ENCODE measurements at places on chromosomes 3 and 15.

- no peak overlapping the region for H3K27ac ChIP-seq
- H3K4me3 ChIP-seq, result no peak overlapping the region
- H3K4me1 ChIP-seq, result no peaks in the 10 kb centered on the region
These were observed 45.3 kb downstream of the OSTN start for GRCh38 chr3:191244242-191244867.

GRCh38 chr15:72782274-72783003 lies 1.1 kb downstream of the ADPGK start:
- H3K36me3 ChIP-seq, result no peaks in the 10 kb centered on the region
- H3K27me3 ChIP-seq, result no peaks in the 10 kb centered on the region
- peaks cover 17% of the 10 kb centered on the region for H3K4me1 ChIP-seq

DNA sequence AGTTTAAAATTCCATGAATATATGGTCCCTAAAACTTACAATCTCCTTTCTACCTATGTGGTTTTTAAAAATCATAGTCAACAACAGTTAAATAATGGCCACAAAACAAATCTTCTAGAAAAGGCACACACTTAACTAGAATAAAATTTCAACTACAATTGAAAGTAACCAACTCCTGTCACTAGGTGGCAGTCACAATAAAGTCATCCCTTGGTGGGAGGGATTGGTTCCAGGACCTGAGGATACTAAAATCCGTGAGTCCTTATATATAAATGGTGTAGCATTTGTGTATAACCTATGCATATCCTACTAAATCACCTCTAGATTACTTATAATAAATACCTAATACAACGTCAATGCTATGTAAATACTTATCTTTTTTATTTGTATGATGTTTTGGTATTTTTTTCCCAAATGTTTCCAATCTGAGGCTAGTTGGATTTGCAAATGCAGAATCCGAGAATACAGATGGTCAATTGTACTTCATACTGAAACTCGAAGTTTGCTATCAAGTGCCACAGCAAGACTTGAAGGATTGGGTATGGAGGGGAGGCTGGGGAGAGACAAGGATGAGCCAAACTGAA lies 172.6 kb downstream of the FMN1 start:
- no peaks in the 10 kb centered on the region for H3K36me3 ChIP-seq
- no peaks in the 10 kb centered on the region for H3K27me3 ChIP-seq
- no peak overlapping the region for H3K4me3 ChIP-seq
- H3K27ac ChIP-seq, result peak overlapping the region; percentile 11
- no peak for DNase-seq

DNA sequence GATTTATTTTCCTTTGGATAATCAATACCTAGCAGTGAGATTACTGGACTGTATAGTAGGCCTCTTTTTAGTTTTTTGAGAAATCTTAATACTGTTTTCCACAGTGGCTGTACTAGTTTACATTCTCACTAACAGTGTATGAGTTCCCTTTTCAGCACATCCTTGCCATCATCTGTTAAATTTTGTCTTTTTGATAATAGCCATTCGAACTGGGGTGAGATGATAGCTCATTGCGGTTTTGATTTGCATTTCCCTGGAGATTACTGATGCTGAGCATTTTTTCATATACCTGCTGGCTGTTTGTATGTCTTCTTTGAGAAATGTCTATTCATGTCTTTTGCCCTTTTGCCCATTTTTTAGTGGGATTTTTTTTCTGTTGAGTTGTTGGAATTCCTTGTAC lies 210.8 kb downstream of the CGGBP1 start:
- H3K36me3 ChIP-seq, result no peaks in the 10 kb centered on the region
- DNase-seq, result no peak
- H3K4me1 ChIP-seq, result no peaks in the 10 kb centered on the region
- H3K4me3 ChIP-seq, result no peak overlapping the region
- H3K27me3 ChIP-seq, result no peaks in the 10 kb centered on the region
- H3K27ac ChIP-seq, result no peak overlapping the region

DNA sequence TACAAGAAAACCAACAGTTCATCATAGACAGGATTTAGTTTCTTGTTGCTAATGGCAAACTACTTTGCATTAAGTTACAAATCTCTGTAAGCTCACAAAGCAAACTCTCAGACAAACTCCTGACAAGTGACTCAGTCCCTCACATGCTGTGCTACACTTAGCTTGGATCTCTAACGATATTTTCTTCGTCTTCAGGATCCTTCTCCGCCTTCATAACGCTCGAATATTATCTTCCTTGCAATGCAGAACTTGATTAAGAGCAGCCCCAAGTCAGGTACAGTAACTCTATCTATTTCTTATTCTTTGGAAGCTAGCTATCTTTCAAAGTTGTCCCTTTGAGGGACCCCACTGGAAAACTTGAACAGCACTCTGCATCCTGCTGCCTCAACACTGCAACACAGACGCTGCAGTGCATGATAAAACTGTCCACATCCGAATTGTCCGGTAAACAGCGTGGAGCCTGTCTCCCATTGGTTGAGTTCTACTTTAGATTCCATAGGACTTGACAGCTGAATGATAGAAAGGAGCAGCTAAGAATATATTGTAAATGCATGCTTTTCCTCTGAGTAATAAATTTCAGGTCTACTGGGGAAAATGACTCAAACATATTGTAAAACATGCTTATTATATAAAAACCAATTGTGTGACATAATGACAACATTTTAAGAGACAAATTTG lies 61.3 kb downstream of the UACA start:
- H3K27ac ChIP-seq, result peak overlapping the region; percentile 86
- peaks cover 47% of the 10 kb centered on the region for H3K4me1 ChIP-seq
- no peak for DNase-seq
- no peaks in the 10 kb centered on the region for H3K36me3 ChIP-seq
- H3K27me3 ChIP-seq, result no peaks in the 10 kb centered on the region

- H3K4me1 ChIP-seq, result no peaks in the 10 kb centered on the region
- no peak overlapping the region for H3K4me3 ChIP-seq
- H3K27ac ChIP-seq, result no peak overlapping the region
- DNase-seq, result no peak
- no peaks in the 10 kb centered on the region for H3K36me3 ChIP-seq
- no peaks in the 10 kb centered on the region for H3K27me3 ChIP-seq
These were observed 350.5 kb upstream of the ICE2 start for GRCh38 chr15:60829416-60829815.

- no peak for DNase-seq
- no peaks in the 10 kb centered on the region for H3K4me1 ChIP-seq
- no peaks in the 10 kb centered on the region for H3K27me3 ChIP-seq
These were observed 27.6 kb downstream of the CPOX start for GRCh38 chr3:98565843-98566242.

DNA sequence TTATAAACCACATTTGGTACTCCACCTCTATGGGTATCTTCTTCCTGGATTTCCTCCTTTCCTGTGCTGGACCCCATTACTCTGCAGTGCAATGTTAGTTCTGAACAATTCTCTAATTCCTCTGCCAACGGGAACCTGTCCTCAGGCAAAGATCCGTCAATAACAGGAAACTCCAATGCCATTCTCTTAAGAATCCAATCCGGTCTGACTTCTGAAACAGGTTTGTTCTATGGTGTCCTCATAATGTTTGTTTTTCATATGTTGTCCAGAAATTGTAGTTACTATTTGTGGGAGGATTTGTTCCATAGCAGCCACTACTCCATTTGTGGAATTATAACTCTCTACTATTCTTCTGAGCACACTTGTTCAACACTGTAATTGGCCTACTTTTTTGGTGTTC lies 112.7 kb downstream of the TBL1XR1 start:
- H3K27ac ChIP-seq, result no peak overlapping the region
- no peaks in the 10 kb centered on the region for H3K27me3 ChIP-seq
- DNase-seq, result no peak
- no peak overlapping the region for H3K4me3 ChIP-seq
- H3K4me1 ChIP-seq, result peaks cover 52% of the 10 kb centered on the region
- H3K36me3 ChIP-seq, result no peaks in the 10 kb centered on the region

DNA sequence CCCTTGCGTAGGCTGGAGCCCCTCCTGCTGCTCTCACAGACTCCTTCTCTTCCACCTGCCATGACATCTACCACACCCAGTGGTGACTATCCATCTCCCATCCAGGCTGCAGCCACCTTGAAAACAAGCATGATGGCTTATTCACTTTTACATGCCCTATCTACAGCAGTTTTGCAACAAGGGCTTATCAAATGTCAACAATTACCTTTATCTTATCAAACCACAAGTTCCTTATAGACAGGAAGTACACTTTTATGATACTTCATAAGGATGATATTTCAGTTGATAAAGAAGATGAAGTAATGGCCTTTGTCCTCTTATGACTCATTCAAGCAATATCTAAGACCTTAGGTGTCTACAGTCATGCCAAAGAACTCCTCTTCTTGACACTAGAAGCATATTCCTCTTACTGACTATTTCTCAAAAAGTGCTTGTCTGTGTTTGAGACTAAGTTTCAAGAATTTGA lies 125.3 kb upstream of the SPRED1 start:
- no peak overlapping the region for H3K27ac ChIP-seq
- no peak overlapping the region for H3K4me3 ChIP-seq
- H3K4me1 ChIP-seq, result peaks cover 13% of the 10 kb centered on the region
- H3K36me3 ChIP-seq, result no peaks in the 10 kb centered on the region
- no peak for DNase-seq

DNA sequence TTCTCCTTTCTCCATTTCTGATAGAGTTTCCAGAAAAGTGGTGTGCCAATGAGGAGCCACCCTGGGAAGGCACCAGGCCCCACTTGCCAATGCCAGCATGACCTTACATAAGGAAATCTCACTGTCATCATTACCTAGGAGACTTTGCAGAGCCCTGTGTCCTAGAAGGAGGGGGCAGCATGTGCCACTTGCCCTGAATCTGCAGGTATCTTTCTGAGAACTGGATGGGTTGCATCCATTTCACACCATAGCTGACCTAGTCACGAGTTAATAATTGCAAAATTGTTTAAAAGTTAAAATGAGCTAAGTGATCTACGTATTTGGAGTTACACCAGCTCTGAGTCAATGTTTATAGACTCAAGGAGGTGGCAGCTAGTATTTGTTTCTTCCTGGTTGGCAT lies 14.3 kb downstream of the CA12 start:
- H3K36me3 ChIP-seq, result no peaks in the 10 kb centered on the region
- peaks cover 5% of the 10 kb centered on the region for H3K4me1 ChIP-seq
- H3K27ac ChIP-seq, result peak overlapping the region; percentile 0
- H3K4me3 ChIP-seq, result no peak overlapping the region
- H3K27me3 ChIP-seq, result no peaks in the 10 kb centered on the region

GRCh38 chr15:93001156-93001555 lies 87.9 kb downstream of the RGMA start:
- no peak overlapping the region for H3K27ac ChIP-seq
- no peaks in the 10 kb centered on the region for H3K27me3 ChIP-seq
- H3K36me3 ChIP-seq, result peaks cover 67% of the 10 kb centered on the region
- H3K4me1 ChIP-seq, result no peaks in the 10 kb centered on the region

GRCh38 chr3:89043406-89043932 lies 64.0 kb upstream of the EPHA3 start:
- DNase-seq, result no peak
- H3K27ac ChIP-seq, result no peak overlapping the region

Measured in thoracic aorta (tissue), 2 donors.